ENCODE measurements at places on chromosomes 2 and 18.

- no peak for DNase-seq
Measured at GRCh38 chr2:106536490-106536889, 49.3 kb downstream of the CD8B2 start.

DNA sequence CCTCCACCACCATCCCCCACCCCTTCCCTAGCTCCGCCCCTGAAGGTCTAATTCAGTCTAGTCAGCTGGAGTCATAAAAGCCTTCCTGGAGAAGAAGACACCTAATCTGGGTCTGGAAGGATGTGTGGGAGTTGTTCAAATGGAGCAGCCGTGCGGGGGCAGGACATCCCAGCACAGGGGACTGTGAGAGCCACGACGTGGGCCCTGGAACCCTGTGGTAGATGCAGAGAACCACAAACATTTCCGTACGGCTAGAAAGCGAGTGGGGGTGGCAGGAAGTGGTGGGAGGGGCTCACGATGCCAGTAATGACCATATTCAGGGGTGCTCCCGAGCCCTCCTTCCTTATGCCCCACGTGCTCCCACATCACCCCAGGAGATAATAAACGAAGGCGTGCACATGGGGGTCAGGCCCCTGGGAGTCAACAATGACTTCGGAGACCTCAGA is 20.9 kb upstream of the COL6A3 start:
- peak; percentile 71 for DNase-seq

DNA sequence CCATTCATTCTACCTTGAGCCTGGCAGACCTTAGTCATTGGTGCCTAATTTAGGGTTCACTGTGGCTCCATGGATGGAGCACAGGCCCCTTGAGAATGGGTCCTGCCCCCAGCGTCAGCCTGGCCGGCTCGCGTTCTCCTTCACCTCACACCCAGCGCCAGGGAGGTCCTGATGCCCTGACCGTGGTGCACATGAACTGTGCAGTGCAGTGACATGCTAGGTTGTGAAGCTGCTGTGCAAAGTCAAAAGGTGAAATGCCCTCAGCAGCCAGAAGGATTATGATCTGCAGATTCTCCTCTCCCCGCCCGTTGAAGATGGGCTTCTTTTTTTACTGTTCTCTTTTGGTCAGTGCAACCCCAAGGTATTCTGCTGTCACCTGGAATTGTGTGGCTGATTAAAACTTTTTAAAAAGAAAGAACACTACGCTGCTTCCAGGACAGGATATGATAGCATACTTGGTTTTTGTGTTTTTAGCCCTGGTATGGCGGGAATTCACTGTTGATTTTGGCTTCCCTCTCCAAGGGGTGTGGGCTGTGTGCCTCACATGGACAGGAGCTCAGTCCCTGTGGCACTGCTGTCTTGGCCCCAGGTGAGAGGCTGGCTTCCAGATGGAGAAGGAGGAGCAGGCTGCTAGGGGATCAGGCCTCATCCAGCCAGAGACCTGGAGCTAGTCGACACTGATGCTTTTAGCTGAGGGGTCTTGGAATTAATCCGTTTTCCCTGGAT is 49.4 kb upstream of the MCFD2 start:
- no peak for DNase-seq

DNA sequence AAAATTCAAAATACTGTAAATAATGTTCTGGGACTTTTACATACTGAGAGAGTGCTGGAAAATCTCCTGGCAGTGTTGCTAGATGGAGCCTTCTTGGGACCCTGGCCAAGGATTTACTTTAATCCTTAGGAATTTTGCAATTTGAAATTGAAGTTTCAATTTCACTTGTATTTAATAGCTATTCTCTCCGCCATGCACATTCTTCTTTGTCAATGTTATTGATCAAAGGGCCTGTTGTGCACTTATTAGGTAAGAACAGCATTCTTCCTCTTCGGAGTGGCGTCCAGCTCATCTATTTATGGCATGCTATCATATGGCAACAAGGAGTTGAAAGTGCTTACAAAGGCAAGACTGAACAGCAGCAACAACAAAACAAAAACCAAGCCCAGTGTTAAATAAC is 40.1 kb upstream of the SOS1 start:
- DNase-seq = no peak

- no peak for DNase-seq
Measured at GRCh38 chr2:65436824-65437221, 4.4 kb upstream of the SPRED2 start.

All from stimulated activated CD4-positive, alpha-beta T cell treated with anti-CD3 and anti-CD28 coated beads, Interleukin-12 subunit alpha, Interleukin-12 subunit beta, amount 100 ng/mL, for 4 hours (primary cell).